ENCODE measurements at places on chromosomes 16 and 17.

GRCh38 chr17:77593081-77593480 is 365.4 kb upstream of the TNRC6C start:
- DNase-seq = no peak

DNA sequence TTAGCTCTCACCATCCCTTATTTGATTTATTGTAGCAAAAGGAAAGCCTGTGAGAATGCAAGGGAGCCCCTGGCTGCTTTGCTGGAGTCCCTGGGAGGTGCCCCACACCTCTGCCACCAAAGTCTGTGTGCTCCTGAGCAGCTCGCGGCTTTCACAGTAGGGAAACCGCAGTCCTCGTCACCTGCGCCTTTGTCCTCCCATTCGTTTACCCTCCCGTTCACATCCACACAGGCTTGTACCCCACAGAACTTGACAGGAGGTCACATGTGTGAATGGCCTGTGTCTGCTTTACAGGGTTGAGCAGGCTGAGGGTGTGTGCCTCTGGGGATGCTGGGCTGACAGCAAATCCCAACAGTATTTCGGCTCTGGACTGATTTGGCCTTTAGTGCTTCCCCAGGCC is 152.5 kb downstream of the LGALS9B start:
- DNase-seq = no peak

DNA sequence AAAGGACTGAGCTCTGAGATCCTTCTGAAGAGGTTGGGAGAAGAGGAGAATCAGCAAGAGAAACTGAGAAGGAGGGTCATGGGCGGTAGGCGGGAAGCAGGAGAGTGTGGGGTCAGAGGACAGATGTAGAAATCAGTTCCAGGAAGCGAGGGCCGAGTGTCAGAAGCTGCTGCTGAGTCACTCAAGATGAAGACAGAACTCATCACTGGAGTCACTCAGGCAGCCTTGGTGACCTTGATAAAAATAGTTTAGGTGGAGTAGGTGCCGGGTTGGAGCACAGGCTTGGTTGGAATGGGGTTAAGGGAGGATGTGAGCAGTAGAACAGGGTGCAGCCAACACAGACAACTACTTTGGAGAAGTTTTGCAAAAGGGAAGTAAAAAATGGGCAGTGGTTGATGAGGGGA is 6.1 kb upstream of the ITGAM start:
- DNase-seq = no peak

- no peak for DNase-seq
These were observed 51.7 kb downstream of the VAT1L start for GRCh38 chr16:77840093-77840492.

DNA sequence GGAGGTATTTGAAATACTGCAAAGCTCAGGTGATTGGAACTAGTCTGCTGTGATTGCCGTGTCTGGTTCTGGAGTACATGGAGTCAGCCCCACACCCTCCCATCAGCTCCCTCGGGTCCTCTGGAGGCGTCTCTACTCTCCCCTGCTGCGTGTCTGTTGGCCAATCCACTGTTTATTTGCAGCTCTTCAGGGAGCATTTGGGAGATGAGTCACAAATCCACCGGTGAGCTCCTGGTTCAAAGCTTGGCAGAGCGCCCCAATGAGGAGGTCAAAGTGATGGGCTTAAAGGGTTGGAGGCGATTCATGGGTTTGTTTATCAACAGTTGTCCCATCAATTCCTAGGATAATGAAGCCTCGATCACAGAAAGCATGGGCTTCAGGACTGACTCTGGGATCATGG is 14.6 kb downstream of the CALB2 start:
- DNase-seq = no peak

DNA sequence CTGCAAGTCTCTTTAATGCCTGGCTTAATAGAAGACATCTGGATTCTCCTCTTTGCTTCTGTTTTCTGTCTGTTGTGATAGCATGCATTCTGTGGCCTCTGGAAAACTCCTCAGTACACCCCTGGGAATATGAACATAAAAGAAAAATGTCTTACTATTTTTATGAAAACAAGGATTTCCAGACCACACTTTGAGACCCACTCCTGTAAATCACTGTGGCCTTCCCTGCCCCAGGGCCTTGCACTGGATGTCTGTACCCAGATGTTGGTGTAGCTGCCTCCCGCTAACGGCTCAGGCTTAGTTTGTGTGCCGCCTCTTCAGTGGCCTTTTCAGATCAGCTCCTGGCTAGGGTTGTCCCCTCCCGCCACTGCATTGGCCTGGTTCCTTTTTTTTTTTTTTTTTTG is 126.6 kb downstream of the SOCS1 start:
- DNase-seq = no peak

- DNase-seq = no peak
These were observed 317.6 kb downstream of the CBLN1 start for GRCh38 chr16:48963901-48964615.

DNA sequence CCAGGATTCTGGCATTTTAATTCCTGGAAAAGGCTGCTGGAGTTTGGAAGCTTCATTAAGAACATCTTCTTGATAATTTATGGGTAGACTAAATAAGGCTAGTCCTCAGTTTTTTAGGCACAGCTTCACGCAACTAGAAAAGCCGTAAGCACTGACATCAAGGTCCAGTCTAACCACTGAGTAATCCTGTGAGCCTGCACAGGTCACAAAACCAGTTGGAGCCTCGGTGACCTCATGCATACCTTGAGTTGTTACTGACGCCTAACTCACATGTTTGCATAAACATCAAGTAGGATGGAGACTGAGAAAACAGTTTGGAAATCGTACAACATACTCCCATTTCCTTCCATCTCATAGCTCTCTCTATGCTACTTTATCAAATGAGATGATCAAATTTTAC is 63.8 kb upstream of the RCVRN start:
- DNase-seq = no peak

GRCh38 chr17:56393156-56393555 is 200.3 kb upstream of the NOG start:
- no peak for DNase-seq

- no peak for DNase-seq
These were observed 1.3 kb upstream of the NLGN2 start for GRCh38 chr17:7406235-7406825.

GRCh38 chr16:1014771-1015495 is 33.4 kb downstream of the SOX8 start:
- DNase-seq = no peak

DNA sequence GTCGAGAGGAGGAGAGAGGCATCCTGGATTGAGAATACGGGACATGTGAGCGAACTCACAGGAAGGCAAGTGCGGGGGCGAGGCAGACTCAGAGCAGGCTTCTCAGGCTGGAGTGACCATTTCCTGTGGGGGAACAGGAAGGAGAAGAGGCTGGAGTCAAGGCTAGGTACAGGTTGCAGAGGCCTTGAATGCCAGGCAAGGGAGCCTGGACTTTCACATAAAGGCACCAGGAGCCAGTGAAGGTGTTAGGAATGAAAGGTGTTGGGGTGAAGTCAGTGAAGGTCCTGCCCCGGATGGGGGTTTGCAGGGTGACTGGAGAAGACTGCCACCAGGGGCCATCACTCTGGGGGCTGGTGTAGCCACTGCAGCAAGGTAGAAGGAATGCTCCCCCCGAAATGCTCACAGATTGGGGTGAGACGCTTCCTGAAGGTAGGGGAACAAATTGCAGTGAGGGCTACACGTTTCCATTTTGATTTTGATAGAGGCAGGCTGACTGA is 5.3 kb upstream of the GPRC5C start:
- DNase-seq = no peak

GRCh38 chr17:82890339-82890730 is 50.5 kb upstream of the ZNF750 start:
- DNase-seq = no peak
